ENCODE measurements at places on chromosomes 4 and X. TPM values are rescaled to one million over a fixed set of nuclear protein-coding genes. Genes with fewer than 3 reads are reported as not detected.

The ARHGAP24 gene
- 78.1 TPM for polyA plus RNA-seq

The AKAP4 gene
- not detected for polyA plus RNA-seq

The SCARB2 gene
- polyA plus RNA-seq = 75.5 TPM

The VSIG1 gene
- not detected for polyA plus RNA-seq

The PAGE1 gene
- polyA plus RNA-seq = not detected

The BRS3 gene
- not detected for polyA plus RNA-seq

The AIFM1 gene
- 255 TPM for polyA plus RNA-seq

The RAB33A gene
- polyA plus RNA-seq = not detected

The CYLC1 gene
- not detected for polyA plus RNA-seq

The ARHGEF38 gene
- 1.5 TPM for polyA plus RNA-seq

The ATP2B3 gene
- polyA plus RNA-seq = 0.37 TPM

The DCTD gene
- 54.9 TPM for polyA plus RNA-seq

The DRP2 gene
- not detected for polyA plus RNA-seq

The IRF2 gene
- polyA plus RNA-seq = 16.8 TPM

The EGF gene
- polyA plus RNA-seq = 72.8 TPM

The P2RY8 gene
- 1.4 TPM for polyA plus RNA-seq

The RNF175 gene
- not detected for polyA plus RNA-seq

The SMIM20 gene
- 97.2 TPM for polyA plus RNA-seq

The TEX13B gene
- not detected for polyA plus RNA-seq

The SLC7A11 gene
- polyA plus RNA-seq = 0.04 TPM

The RBM46 gene
- polyA plus RNA-seq = not detected

The USP17L24 gene
- polyA plus RNA-seq = not detected

The ARX gene
- polyA plus RNA-seq = 0.13 TPM

The TIGD2 gene
- polyA plus RNA-seq = 5.1 TPM

The MAP7D2 gene
- 3.6 TPM for polyA plus RNA-seq

The SFRP2 gene
- polyA plus RNA-seq = not detected

The EMCN gene
- polyA plus RNA-seq = 140 TPM

The INTS6L gene
- polyA plus RNA-seq = 4.7 TPM

The ARMCX1 gene
- 20.3 TPM for polyA plus RNA-seq

The P2RY10 gene
- not detected for polyA plus RNA-seq

The ASB5 gene
- polyA plus RNA-seq = 0.37 TPM

The PROM1 gene
- polyA plus RNA-seq = 28.8 TPM

The CHIC1 gene
- polyA plus RNA-seq = 4.9 TPM

The ITM2A gene
- polyA plus RNA-seq = 28.8 TPM

The PSAPL1 gene
- not detected for polyA plus RNA-seq

The CCNB3 gene
- 0.41 TPM for polyA plus RNA-seq

The SLC16A2 gene
- polyA plus RNA-seq = 17.2 TPM

The TCEAL7 gene
- 7.7 TPM for polyA plus RNA-seq

The GABRA4 gene
- polyA plus RNA-seq = 0.17 TPM

The F8A1 gene
- 51.9 TPM for polyA plus RNA-seq

The MBNL3 gene
- 3.3 TPM for polyA plus RNA-seq

The SSX4 gene
- not detected for polyA plus RNA-seq

The PDZD4 gene
- 4.7 TPM for polyA plus RNA-seq

The AMMECR1 gene
- polyA plus RNA-seq = 4.4 TPM

The SPANXN4 gene
- not detected for polyA plus RNA-seq

The FANCB gene
- not detected for polyA plus RNA-seq

The NLGN4X gene
- polyA plus RNA-seq = 0.41 TPM

The TBX22 gene
- not detected for polyA plus RNA-seq

The GALNT7 gene
- polyA plus RNA-seq = 3.8 TPM

All from kidney (tissue), 22 donors.